ENCODE measurements at places on chromosomes 7 and 10. TPM values are rescaled to one million over a fixed set of nuclear protein-coding genes. Genes with fewer than 3 reads are reported as not detected.

The ZCCHC24 gene
- total RNA-seq = 4.6 TPM

The FAM25G gene
- total RNA-seq = not detected

The DYDC2 gene
- total RNA-seq = 0.07 TPM

The LIPK gene
- total RNA-seq = not detected

The WNT8B gene
- total RNA-seq = 0.03 TPM

The RABGEF1 gene
- 23.1 TPM for total RNA-seq

The C7orf33 gene
- not detected for total RNA-seq

The CCDC136 gene
- 1.7 TPM for total RNA-seq

The CYP3A4 gene
- not detected for total RNA-seq

The ANXA8 gene
- 34.4 TPM for total RNA-seq

The IL6 gene
- total RNA-seq = 1.8 TPM

The H2BK1 gene
- total RNA-seq = not detected

The MEOX2 gene
- total RNA-seq = not detected

The BLNK gene
- total RNA-seq = not detected

The UPK3BL2 gene
- total RNA-seq = 3.8 TPM

The WAC gene
- total RNA-seq = 73.1 TPM

The ASZ1 gene
- not detected for total RNA-seq

The GNAT3 gene
- total RNA-seq = not detected

The GNG11 gene
- 34.6 TPM for total RNA-seq

The CALML3 gene
- not detected for total RNA-seq

Measured in A549 treated with CORT108297 at 1 μM for 4 hours (cell line).